ENCODE measurements at places on chromosomes 1 and 21.
A peak's percentile ranks its signal among the peaks of the same experiment; 100 is the strongest.

DNA sequence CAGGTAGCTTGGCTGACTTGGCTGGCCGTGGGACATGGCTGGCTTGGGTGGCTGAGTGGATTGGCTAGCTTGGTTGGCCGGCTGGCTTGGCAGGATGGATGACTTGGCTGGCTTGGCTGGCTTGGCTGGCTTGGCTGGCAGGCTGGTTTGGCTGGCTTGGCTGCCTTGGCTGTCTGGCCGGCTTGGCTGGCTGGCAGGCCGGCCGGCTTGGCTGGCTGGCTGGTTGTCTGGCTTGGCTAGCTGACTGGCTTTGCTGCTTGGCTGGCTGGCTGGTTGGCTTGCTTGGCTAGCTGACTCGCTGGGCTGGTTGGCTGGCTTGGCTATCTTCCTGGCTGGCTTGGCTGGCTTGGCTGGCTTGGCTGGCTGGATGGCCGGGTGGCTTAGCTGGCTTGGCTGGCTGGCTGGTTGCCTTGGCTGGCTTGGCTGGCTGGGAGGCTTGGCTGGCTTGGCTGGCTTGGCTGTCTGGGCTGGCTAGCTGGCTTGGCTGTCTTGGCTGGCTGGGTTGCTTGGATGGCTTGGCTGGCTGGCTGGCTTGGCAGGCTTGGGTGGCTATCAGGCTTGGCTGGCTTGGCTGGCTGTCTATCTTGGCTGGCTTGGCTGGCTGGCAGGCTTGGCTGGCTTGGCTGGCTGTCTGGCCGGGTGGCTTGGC, 129.7 kb upstream of the FAM72C start:
- DNase-seq, result peak; percentile 23

GRCh38 chr1:112904831-112905261, 51.1 kb downstream of the SLC16A1 start:
- no peak for DNase-seq

DNA sequence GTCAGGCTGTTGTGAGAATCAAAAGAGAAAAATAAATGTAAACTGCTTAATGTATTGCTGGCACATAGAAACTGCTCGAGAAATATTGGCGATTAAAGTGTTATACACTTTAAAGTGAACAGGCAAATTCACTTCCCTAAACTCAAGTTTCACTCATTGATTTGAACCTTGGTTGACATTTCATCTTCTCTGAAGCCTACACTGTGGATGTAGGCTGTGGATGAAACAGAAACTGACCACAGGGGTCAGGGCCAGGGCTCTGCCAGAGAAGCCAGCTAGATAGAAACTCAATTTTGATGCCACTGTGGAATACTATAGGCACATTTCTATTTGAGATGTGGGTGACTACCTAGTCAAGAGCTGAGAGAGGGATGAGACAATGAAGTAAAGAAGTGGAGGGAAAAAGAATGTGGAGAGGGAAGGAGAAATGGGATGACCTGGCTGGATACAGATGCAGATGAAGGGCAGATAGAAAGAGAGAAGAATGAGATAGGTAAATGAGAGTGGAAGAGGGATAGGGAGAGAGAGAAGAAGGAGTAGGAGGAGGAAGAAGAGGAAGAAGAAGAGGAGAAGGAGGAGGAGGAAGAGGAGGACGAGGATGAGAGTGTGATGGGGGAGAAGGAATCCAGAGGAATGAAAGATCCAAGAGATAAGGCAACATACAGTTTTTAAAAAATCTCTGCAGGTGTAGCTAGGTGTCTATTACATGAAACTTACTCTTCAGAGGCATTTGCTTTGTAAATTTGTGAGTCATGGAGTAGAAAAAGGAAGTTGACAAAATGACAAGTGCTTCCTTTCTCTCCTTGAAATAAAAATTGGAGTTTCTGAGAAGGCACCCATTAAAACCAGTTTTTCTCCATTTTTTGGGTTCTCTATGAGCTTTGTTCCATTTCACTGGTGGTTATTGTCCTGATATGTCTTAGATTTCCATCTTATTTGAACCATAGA, 17.4 kb upstream of the CD1D start:
- no peak for DNase-seq

- DNase-seq, result no peak
Measured at GRCh38 chr1:228307218-228308023, 99.2 kb downstream of the TRIM11 start.

DNA sequence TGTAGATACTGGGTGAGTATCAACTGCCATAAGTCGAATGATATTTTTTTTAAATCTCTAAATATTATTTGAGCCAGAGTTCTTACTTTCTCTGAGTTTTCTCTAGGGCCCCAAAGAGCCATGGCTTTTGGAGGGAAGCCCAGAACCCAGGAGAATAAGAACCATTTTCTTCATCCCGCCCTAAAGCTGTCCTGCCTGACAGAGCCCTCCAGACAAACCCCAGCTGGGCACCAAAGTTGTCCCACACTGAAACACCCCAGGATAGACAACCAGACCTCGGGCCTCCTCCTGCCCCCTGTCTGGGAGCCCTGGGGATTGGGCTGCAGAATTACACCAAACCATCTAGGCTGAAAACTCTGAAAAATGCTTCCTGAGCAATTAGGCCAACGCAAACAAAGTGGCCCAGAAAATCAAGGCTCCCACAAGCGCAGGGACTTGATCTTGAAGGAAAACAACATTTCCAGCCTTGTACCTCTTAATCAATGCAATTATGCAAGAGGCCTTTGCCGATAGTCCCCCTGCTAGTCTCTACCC, 113.1 kb downstream of the RRAGC start:
- DNase-seq, result no peak

- DNase-seq, result no peak
Measured at GRCh38 chr21:44376606-44377005, 23.2 kb downstream of the TRPM2 start.

DNA sequence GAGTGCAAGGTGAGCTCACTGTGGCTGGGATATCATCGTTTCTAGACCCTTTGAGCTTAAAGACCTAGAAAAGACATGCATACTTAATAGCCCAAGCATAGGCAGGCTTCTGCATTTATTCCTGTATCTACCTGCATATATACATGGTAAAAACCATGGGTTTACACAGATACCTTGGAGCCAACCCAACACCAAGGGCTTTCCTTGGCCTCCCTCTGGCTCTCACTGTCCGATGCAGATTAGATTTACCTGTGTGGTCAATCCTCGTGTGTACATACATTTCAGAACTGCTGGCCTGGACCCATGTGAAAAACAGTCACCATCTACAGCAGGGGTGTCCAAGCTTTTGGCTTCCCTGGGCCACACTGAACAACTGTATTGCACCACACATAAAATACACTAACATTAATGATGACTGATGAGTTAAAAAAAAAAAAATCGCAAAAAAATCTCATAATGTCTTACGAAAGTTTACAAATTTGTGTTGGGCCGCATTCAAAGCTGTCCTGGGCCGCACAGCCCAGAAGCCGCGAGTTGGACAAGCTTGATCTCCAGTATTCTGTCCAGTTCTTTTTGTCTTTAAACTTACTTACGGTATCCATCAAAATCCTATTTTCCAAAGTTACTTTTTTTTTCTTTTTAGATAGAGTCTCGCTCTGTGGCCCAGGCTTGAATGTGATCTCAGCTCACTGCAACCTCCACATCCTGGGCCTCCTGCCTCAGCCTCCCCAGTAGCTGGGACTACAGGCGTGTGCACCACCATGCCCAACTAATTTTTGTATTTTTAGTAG, 43.5 kb downstream of the WDR4 start:
- no peak for DNase-seq

DNA sequence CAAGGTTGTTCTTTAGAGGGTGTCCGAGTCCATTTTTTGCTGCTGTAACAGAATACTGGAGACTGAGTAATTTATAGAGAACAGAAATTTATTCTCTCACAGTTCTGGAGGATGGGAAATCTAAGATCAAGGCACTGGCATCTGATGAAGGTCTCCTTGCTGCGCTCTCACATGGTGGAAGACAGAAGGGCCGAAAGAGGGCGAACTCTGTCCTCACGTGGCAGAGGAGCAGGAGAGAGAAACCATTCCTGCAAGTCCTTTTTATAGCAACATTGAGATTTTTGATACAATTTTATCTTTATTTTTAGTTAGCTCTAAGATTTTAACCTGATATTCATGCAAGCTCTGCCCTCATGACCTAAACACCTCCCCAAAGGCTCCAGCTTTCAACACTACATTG, 48.3 kb downstream of the ATG4C start:
- DNase-seq, result no peak

- no peak for DNase-seq
Measured at GRCh38 chr1:12340544-12340930, 110.7 kb downstream of the VPS13D start.

DNA sequence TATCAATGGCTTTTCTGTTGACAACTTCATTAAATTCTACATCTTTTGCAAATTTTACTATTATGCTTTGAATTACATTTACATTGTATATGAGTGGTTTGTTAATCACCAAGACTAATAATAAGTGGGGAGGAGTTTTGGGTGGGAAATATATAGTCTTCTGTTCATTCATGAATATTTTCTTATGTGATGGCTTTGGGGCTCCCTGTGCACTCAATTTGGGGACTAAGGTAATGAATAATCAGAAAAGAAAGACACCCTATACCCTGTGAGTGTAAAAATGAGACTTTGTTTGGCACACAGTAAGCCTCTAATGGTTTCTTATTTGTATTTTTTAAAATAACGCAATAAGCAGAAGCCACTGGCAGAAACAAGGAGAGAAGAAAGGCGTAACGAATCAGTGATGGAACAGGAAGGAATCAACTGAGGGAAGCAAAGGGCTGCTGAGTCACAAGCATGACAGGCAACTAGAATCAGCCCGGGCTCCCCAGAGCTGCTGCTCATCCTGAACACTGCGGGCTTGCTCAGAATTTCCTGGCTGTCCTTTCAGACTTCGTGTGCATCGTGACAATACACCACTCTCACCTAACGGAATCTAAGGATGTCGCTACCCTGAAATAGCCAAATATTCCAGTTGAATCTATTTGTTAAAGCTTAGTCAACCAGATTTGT, 20.8 kb upstream of the RGS2 start:
- no peak for DNase-seq

GRCh38 chr1:200464784-200465400, 55.1 kb upstream of the ZNF281 start:
- DNase-seq, result no peak

DNA sequence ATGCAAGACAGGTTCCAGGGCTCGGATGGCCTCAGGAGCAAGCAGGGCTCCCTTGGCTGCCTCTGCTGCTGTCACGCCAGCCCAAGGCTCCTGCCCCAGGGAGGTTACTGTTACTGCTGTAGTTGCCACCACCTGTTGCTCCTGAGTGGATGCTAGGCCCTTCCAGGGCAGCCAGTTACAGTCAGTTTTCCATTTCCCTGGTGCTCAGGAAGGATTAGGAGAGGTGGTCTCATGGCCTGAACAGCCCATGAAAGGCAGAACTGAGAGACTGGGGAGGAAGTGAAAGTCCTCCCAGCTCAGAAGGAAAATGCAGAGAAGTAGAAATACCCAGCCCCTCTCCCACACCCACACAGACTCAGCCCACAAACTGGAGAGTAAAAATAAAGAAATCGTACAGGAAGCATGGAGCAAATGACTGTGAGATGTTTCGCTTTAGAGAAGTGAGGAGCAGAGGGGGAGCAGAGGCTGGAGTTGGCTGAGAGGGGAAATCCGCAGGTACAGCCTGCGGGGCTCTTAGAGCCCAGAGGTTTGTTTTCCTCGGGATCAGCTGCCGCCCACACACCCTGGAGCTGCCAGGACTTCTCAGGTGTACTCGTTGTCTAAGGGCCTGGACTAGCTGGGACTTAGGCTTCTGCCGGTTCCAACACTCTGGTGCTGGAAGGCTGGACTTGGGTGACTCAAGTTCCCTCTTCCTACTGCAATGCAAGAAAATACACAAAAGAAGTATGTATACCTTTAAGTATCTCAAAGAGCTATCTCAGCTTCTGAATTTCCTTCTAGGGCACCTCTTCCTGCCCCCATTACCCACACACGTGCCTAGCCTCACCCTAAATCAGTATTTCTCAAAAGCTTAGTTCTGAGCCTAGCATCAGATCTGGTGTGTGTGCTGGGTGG, 2.3 kb downstream of the IL6R start:
- no peak for DNase-seq

GRCh38 chr1:24906760-24907490, 23.2 kb downstream of the RUNX3 start:
- DNase-seq, result no peak

DNA sequence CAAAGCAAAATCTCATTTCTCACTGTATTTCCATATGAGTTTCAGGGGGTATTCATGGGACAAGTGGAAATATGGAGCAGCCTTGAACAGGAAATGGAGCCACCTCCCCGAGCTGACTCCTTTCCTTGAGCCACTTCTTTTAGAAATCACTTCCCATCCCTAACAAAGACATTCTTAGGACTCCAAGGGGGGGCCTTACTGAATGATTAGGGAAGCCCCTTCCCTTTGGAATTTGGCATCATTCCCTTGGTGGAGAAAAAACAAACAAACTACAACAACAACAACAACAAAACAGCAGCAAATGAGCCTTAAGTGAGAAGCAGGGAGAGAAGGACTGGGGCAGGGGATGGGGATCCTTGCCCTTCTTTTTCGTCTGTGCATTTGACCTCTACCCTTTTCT, 278.3 kb downstream of the ZNF648 start:
- DNase-seq, result no peak

Data from T-helper 17 cell (primary cell).